NCI-H345 (cell line): ENCODE measurements at places on chromosomes 12 and 14.

DNA sequence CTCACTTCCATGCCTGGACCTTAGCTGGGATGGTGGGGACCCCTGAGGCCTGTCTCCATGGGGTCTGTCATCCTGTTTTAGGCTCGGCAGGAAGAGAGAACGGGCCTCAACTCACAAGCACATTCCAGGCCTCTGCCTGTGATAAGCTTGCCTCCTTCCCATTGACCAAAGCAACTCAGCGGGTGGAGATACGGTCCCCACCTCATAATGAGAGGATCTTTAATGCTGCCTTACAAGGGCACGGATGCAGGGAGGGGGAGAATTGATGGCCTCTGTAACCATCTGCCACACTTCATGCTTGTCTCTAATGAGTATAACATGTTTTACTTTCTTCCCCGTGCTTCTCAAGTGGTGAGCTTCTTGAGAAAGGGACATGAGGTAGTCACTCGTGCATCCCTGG lies 50.0 kb downstream of the GLT1D1 start:
- no peak for DNase-seq

DNA sequence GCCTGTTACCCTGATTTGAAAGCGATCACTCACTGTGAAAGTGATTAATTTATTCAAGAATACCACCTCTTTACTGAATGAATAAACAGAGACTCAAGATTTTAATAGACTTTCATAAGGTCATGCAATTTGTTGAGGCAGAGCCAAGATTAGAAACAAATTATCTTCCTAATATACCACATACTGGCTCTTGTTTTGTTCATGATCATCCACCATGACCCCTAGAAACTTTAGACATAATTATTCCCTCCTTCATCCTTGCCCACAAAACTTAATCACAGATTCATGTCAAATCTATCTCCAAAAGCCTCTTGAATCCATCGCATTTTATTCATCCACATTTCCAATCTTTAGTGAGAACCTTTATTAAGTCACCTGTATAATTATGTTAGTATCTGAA lies 152.3 kb downstream of the ATXN7L3B start:
- DNase-seq, result no peak

DNA sequence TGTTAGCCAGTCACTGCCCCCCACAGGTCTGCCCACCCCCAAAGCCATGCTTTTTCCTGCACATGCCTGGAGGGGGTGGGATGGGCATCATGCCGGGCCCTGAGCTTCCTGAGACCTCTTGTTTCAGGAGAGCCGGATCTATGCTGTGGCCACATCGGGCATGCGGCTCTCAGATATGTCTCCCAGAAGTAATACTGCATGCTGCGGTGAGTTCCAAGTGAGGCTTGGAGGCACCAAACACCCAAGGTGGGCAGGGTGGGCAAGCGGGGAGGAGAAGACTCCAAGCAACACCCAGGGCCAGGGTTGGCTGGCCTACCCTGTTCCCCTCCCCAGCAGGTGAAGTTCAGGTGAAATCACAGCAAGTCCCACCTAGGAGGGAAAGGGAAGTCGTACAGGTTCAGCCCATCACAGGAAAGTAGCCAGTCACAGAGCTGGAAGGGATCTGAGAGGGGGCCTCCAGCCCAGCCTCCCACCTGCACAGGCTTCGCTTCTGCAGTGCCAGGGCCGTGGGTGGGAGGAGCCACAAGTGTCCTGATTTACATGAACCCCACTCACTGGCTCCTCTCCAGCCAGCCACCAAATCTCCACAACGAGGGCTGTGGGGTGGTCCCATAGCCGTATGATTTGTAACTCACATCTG lies 30.9 kb downstream of the PIGH start:
- DNase-seq, result no peak

DNA sequence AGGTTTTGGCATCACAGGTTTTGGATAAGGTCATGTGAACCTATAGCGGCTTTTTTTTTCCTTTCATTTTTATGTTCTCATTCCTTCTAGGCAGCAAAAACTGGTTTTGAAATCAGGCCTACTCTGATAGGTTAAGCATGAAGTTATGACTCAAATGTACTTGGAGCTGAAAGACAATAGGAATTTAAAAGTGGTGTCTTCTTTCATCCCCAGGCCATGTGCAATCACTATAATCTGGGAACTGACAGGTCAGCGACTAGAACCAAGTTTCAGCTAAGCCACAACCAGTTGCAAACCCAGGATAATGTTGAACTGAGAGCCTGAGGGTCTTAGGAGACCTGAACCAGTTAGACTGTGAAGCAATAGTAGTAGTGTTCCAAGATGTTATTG lies 74.3 kb downstream of the ANO6 start:
- DNase-seq, result no peak

- DNase-seq, result no peak
Measured at GRCh38 chr14:72081137-72081536, 148.9 kb downstream of the RGS6 start.

GRCh38 chr12:122820838-122821271 lies 14.4 kb upstream of the HIP1R start:
- no peak for DNase-seq

DNA sequence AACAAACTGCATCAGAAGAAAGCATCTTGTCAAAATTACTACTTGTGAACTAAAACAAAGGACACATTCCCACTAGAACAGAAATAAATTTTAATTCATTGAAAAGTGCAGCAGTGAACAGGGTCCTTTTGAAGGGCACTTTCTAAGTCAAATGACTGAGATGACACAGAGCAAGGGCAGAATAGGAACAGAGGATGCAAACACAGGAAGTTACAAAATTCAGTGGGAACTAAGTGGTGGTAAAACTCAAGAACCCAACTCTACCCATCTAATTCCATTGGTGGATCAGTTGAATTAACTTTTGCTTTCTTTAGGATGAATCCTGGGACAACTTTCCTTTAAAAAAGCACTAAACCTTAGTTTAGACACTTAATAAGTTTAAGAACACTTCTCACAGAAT lies 45.8 kb downstream of the GNS start:
- DNase-seq, result no peak

GRCh38 chr12:2378835-2379330 lies 326.1 kb downstream of the CACNA1C start:
- DNase-seq, result no peak

- DNase-seq, result no peak
Measured at GRCh38 chr14:33914676-33915516, 36.0 kb downstream of the EGLN3 start.

DNA sequence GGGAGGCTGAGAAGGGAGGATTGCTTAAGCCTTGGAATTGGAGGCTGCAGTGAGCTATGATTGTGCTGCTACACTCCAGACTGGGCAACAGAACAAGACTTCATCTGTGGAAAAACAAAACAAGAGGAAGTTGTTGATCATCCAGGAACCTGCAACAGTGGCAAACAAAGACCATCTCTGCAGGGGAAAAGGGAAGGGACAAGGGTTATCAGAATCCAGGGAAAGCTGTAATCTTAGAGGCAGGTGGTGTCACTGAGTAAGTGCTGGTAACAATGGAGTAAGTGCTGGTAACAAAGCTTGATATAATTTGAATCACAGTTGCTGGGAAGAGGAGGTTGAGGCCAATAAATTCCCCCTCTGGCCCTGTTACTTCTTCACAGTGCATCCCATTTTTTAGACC lies 27.5 kb upstream of the DCN start:
- DNase-seq, result no peak

- DNase-seq, result peak; percentile 29
Measured at GRCh38 chr14:57533214-57533613, 39.6 kb upstream of the CCDC198 start.

DNA sequence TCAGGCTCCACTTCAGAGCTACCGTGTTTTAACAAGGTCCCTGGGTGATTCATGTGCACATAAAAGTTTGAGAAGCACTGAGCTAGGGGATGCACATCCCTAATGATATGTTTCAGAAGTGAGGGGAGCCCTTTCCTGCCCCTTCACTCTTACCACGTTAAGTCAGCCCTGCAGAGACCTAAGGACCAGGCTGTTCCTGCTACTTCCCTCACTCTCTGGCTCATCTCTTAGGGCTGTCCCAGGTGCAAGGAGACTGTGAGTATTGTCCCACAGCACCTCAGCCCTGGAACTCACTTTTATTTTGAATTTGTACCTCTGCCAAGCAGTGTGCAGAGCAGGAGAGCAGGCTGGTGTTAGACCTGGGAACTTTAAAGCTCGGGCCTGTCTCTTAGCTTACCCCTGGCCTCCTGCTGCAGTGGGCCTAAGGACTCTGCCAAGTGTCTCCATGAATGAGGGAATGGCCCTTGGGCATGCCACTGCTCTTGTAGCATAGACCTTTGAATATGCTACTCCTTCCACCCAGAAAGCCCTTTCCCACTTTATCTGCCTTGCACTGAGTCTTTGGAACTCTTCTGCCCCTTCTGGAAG lies 11.0 kb upstream of the SUSD6 start:
- no peak for DNase-seq

DNA sequence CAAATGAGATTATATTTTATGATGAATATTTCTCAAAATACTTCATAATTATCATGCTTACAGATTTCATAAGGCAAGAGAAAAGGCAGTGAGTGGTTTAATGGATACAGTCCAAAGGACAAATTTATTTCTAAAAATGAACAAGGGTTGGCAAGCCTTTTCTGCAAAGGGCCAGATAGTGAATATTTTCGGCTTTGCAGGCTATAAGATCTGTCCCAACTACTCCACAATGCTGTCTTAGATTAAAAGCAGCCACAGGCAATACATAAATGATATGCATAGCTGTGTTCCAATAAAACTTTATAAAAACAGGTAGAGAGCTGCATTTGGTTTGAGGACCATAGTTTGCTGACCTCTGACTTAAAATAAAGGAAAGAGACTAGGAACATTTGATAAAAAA lies 42.9 kb upstream of the STK38L start:
- DNase-seq, result no peak

DNA sequence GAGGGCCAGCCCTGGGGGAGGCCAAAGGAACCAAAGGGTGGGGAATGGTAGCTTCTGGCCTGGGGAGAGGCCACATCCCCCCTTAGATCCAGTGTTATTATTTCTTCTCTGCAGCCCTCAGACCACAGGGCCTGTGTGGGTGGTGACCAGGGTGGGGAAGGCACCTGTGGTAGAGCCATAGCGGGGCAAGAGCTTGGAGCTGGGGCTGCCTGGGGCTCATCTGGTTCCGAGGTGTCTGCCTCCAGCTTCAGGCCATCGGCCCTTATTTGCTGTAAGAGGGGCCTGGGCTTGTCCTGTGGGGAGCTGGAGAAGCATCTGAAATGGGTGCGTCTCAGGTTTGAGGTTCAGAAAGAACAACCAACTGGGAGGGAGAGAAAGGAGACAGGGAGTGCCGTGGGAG lies 2.1 kb upstream of the B3GNT4 start:
- DNase-seq, result no peak

DNA sequence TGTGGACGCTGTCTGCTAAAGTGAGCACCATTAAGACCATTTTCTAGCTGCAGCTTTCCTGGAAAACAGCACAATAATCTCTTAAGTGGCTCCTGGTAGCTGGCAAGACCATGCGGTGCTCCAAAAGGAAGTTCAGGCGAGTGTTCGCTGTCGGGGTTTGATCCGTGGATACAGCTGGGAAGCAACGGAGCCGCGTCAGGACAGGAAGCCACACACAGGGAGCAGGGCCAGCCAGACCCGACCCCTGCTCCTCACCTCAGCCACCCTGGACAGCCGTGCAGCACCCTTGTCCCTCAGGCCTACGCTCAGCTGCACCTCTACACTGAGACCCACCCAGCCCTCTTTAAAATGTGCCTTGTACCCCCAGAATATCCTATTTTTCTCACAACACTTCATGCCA lies 19.4 kb downstream of the ZFYVE21 start:
- no peak for DNase-seq

GRCh38 chr12:89893972-89894706 lies 185.5 kb upstream of the ATP2B1 start:
- DNase-seq, result no peak

GRCh38 chr14:94451091-94451771 lies 1.4 kb downstream of the SERPINA11 start:
- DNase-seq, result no peak

DNA sequence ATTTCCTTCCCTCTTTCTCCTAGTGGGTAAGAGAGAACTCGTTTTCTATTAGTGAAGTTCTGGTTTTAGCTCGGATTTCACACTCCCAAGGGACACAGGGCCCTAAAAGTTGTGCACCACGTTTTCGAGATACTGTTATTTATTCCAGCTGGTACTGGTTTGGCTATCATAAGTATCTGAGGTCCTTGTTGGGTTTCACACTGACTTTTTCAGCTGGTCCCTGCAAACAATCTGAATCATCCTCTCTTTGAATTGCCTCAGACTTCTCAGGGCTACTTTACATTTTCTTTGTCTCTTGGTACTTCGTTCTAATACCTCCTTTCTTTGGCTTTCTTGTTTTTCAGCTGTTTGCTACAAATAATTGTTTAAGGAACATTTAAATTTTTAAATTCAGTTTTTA lies 75.7 kb downstream of the SCN8A start:
- no peak for DNase-seq

- DNase-seq, result no peak
Measured at GRCh38 chr12:105036937-105037649, 47.2 kb downstream of the ALDH1L2 start.

DNA sequence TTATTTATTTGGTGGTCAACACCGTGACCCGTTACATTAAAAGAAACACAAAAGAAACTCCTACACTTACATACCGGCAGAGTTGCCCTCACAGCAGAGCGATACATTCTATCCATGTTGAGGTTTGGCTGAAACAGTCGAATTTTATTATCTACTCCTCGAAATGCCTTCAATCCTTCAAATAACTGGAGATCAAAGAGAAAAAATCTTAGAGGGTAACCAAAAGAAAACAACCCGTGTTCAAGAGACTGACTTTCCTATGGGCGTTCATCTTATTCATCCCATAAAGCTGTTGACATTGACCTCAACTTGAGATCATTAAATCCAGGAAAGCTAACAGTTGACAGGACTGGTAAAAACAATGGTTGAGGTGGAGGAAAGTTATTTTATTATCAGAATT lies 67.7 kb downstream of the BCAT1 start:
- no peak for DNase-seq

DNA sequence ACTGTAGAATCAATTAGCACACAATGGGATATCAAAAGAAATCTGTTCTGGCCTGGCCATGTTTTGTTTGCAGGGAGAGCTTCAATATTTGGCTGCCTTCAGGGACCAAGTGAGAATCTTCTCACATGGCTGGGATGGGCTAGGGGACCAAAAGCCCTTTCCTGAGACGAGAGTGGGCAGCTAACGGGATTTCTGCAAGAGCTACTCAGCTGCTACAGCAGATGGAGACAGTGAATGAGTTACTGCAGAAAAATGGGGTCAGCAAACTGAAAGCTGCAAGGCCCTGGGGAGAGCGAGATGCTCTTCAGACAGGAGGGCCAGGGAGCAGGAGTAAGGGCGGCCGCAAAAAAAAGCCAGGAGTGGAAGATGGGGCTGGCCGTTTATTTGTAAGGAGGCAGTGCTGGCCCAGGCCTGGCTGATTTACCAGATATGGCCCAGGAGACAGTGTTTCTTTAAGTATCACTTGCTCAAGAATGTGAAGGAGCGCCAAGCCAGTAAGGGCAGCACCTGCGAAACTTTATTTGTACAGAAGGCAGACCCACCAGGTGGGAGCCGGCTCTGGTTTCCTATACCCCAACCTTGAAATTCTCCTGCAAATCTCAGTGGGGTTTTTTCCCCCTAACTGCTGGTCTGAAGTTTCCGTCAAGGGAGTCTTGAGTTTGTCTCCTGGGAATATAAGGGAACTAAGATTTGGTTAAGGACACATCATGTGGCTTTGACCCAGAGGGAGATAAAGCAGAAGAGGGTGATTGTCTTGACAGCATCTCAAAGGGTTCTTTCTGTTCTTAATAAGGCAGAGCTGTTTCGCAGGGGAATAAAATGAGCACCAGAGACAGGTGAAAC lies 57.8 kb downstream of the SSH1 start:
- DNase-seq, result no peak
